K562 (cell line): ENCODE measurements at places on chromosomes 1 and 21. TPM values are rescaled to one million over a fixed set of nuclear protein-coding genes. Genes with fewer than 3 reads are reported as not detected.

DNA sequence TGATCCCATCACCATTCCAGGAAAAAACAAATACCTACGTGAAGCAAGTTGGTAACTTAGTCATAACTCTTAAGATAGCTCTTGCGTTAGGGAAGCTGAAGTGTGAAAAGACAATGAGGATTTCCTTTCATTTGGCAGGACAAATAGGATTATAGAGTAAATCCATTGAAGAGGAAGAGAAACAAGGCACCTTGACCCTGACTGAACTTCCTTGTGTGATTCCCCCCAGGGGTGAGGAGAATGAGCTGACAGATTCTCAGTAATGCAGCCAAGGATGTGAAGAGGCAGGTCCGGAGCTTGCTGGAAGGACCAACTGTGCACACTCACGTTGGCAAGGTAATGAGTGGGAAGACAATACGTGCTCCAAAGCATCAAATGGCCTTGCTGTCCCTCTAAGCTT, 55.0 kb upstream of the HMCN1 start:
- DNase-seq, result no peak
- H3K36me3 ChIP-seq, result no peaks in the 10 kb centered on the region
- H3K27ac ChIP-seq, result no peak overlapping the region
- H3K4me3 ChIP-seq, result no peak overlapping the region
- H3K4me1 ChIP-seq, result no peaks in the 10 kb centered on the region
- no peaks in the 10 kb centered on the region for H3K27me3 ChIP-seq

DNA sequence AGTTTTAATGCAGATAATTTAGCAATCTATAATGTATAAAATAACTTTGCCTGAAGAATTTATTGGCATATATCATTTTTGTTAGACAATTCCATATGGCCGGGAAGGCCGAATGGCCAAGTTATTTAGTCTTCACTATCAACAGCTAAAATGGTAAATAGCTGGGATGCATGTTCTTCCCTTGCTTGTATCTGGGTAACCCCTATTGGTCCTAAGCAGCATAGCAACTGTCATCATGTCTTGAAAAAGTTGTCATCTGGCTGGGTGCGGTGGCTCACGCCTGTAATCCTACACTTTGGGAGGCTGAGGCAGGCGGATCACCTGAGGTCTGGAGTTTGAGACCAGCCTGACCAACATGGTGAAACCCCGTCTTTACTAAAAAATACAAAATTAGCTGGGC, 340.0 kb upstream of the DPYD start:
- no peak overlapping the region for H3K27ac ChIP-seq
- H3K36me3 ChIP-seq, result no peaks in the 10 kb centered on the region
- no peak overlapping the region for H3K4me3 ChIP-seq
- no peak for DNase-seq

DNA sequence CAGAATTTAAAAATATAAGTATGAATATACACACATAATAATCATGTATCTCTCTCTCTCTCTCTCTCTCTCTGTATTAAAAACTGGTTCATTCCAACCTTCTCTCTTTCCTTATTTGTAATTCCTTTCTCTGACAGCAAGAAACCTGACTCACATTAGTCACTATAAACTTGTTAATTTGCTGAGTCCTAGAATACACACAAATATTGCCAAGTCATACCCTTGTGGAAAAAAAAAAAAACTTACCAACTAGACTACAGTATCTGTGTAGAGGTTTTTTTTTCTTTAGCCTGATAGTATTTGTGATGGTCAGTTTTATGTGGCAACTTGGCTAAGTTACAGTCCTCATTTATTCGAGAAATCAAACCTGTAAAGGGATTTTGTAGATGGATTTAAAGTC, 26.3 kb upstream of the NHLH2 start:
- H3K27ac ChIP-seq, result no peak overlapping the region
- no peaks in the 10 kb centered on the region for H3K36me3 ChIP-seq
- no peaks in the 10 kb centered on the region for H3K4me1 ChIP-seq

- H3K27me3 ChIP-seq, result no peaks in the 10 kb centered on the region
- H3K36me3 ChIP-seq, result no peaks in the 10 kb centered on the region
- H3K4me3 ChIP-seq, result no peak overlapping the region
- peaks cover 5% of the 10 kb centered on the region; the same call in 1 of the 2 replicates for H3K4me1 ChIP-seq
Measured at GRCh38 chr1:234355782-234356510, 17.3 kb upstream of the COA6 start.

- DNase-seq, result no peak
- H3K27me3 ChIP-seq, result no peaks in the 10 kb centered on the region; the same call in 1 of the 2 replicates
- no peak overlapping the region for H3K27ac ChIP-seq
- H3K4me1 ChIP-seq, result no peaks in the 10 kb centered on the region
- H3K36me3 ChIP-seq, result no peaks in the 10 kb centered on the region
Measured at GRCh38 chr1:166999500-167000055, 10.5 kb downstream of the MAEL start.

- DNase-seq, result peak; percentile 52
- no peaks in the 10 kb centered on the region for H3K36me3 ChIP-seq
- H3K27me3 ChIP-seq, result no peaks in the 10 kb centered on the region
- H3K27ac ChIP-seq, result no peak overlapping the region; the same call in 2 of the 3 replicates
Measured at GRCh38 chr1:23403038-23403336, 21.6 kb downstream of the TCEA3 start.

DNA sequence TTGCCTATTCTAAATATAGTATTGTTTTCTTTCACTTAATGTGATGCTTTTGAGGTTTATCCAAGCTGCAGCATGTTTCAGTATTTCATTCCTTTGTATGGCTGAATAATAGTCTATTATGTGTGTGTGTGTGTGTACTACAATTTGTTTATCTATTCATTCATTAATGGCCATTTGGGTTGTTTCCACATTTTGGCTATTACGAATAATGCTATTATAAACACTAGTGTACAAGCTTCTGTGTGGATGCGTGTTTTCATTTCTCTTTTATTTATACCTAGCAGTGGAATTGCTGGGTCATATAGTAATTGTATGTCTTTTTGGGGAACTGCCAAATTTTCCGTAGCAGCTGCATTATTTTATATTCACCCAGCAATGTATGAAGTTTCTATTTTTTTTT, 15.0 kb upstream of the THEM5 start:
- H3K27me3 ChIP-seq, result no peaks in the 10 kb centered on the region; the same call in 2 of the 3 replicates
- no peak overlapping the region for H3K4me3 ChIP-seq
- 0 out of 3 replicates have a peak, but pooled peaks cover 2% of the 10 kb centered on the region for H3K4me1 ChIP-seq
- H3K36me3 ChIP-seq, result peaks cover 2% of the 10 kb centered on the region; the same call in 1 of the 3 replicates

DNA sequence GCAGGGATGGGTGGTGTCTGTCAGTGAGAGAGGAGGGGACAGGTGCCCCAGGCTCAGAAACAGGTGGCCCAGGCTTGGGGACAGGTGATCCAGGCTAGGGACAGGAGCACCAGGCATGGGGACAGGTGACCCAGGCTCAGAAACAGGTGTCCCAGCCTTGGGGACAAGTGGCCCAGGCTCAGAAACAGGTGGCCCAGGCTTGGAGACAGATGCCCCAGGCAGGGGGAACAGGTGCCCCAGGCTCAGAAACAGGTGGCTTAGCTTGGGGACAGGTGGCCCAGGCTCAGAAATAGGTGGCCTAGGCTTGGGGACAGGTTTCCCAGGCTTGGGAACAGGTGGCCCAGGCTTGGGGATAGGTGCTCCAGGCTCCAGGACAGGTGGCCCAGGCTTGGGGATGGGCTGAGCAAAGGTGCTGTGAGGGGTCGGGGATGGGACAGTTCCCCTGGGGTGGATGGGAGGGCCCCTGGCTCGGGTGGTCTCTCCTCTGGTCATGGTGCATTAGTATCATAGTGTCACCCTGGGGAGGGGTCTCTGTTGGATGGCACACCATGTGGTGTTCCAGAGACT, 87.7 kb upstream of the C1orf174 start:
- DNase-seq, result no peak
- H3K36me3 ChIP-seq, result no peaks in the 10 kb centered on the region
- no peak overlapping the region for H3K27ac ChIP-seq
- H3K27me3 ChIP-seq, result no peaks in the 10 kb centered on the region
- H3K4me3 ChIP-seq, result no peak overlapping the region
- no peaks in the 10 kb centered on the region for H3K4me1 ChIP-seq

- H3K27ac ChIP-seq, result no peak overlapping the region
- no peaks in the 10 kb centered on the region for H3K36me3 ChIP-seq
- DNase-seq, result no peak
- peaks cover 20% of the 10 kb centered on the region for H3K4me1 ChIP-seq
- H3K27me3 ChIP-seq, result no peaks in the 10 kb centered on the region
Measured at GRCh38 chr1:117566556-117566955, 39.3 kb upstream of the TENT5C start.

DNA sequence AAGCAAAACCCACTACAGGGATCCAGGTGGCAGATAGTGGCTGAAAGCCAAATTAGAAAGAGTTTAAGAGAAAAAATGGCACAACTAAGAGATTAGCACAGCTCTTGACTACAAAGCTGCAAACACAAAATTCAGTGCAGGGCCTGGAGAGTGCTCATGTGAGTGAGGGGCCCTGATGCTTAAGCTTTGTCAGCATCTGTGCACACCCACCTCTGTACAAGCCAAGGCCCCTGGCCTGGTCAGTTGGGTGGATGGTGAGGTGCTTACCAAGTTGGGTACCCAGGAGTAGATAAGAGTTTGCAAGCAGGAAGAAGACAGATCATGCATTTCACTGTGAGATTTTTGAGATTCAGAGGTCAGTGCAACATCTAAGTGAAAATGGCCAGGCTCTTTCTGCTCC, 62.7 kb upstream of the ATP1B1 start:
- DNase-seq, result no peak
- no peaks in the 10 kb centered on the region for H3K27me3 ChIP-seq
- no peak overlapping the region for H3K27ac ChIP-seq
- no peak overlapping the region for H3K4me3 ChIP-seq

- peak overlapping the region; percentile 59 for H3K27ac ChIP-seq
- H3K4me1 ChIP-seq, result peaks cover 25% of the 10 kb centered on the region
- no peak overlapping the region for H3K4me3 ChIP-seq
- no peak for DNase-seq
- no peaks in the 10 kb centered on the region for H3K36me3 ChIP-seq
Measured at GRCh38 chr21:38851101-38851500, 45.4 kb downstream of the ETS2 start.

The PHLDA3 gene
- 0.11 and 0.42 TPM in 2 replicates for total RNA-seq

The RXFP4 gene
- not detected in 2 replicates for total RNA-seq

The SLC45A1 gene
- total RNA-seq, result not detected in 2 replicates

The SMCP gene
- total RNA-seq, result not detected in 2 replicates

The FCRL1 gene
- total RNA-seq, result not detected in 2 replicates

The ARHGAP29 gene
- total RNA-seq, result 0.13 TPM in 2 replicates

The RHD gene
- 17.5 and 17.8 TPM in 2 replicates for total RNA-seq

The KDF1 gene
- total RNA-seq, result 1.9 and 2.4 TPM in 2 replicates

The CACNA1E gene
- total RNA-seq, result 0.04 and 0.07 TPM in 2 replicates

The KLF17 gene
- not detected in 2 replicates for total RNA-seq

The DCST1 gene
- total RNA-seq, result not detected in 2 replicates
